ENCODE measurements at places on chromosomes 2 and 18. TPM values are rescaled to one million over a fixed set of nuclear protein-coding genes. Genes with fewer than 3 reads are reported as not detected.

DNA sequence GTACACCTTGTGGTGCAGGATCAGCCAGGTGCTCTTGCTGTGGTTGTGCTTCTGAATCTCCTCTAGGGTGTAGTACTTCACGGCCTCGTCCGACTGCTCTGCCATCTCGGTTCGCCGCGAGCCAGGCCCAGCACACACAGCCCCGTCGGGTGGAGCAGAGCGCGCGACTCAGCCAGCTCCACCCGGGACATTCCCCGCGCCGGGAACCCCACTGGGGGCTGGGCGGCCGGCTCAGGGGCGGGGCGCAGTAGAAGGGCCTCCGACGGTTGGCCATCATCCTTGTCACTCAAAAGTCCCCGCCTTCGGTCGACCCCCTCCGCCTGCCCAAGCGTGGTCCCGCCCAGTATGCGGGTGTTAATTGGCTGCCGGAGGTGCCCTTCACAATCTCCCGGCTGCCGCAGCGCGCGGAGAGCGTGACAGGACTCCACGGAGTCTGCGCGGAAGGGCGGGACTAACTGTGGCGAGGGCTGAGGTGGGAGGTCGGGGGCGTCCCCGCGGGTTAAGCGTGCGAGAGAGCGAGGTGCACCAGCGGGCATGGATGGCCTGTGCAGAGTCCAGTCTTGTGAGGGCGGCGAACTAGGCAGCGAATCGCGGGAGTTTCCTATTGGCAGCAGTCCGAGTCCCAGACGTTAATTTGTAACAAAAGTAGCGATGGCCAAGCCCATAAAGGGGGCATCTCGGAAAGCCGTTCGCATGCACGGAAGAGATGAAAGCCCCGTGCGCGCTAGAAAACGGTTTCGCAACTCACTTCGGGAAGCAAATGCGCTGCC lies at the start of gene CYB5A:
Gene CYB5A, minus strand, starts transcription at position 193 of the 770 bp plus-strand sequence. Its CDS starts 88 bp downstream, at position 105.
- no peaks in the 10 kb centered on the region for H3K36me3 ChIP-seq
- H3K27me3 ChIP-seq: no peaks in the 10 kb centered on the region
- peak within 1 kb of the TSS; percentile 74 for H3K27ac ChIP-seq
- H3K4me1 ChIP-seq: peaks cover 13% of the 10 kb centered on the region
- H3K4me3 ChIP-seq: peak within 1 kb of the TSS; percentile 90
- peak; percentile 97 for DNase-seq

SERPINB13 gene
- not detected for total RNA-seq

- no peak overlapping the region for H3K4me3 ChIP-seq
- H3K36me3 ChIP-seq: no peaks in the 10 kb centered on the region
- H3K27me3 ChIP-seq: no peaks in the 10 kb centered on the region
- no peak for DNase-seq
- no peak overlapping the region for H3K27ac ChIP-seq
Measured at GRCh38 chr2:195610717-195611116, 46.3 kb upstream of the SLC39A10 start.

NT5DC4 gene
- total RNA-seq: not detected

- no peak overlapping the region for H3K4me3 ChIP-seq
- H3K36me3 ChIP-seq: no peaks in the 10 kb centered on the region
- no peak overlapping the region for H3K27ac ChIP-seq
- no peaks in the 10 kb centered on the region for H3K4me1 ChIP-seq
- DNase-seq: no peak
Measured at GRCh38 chr2:55775828-55776227, 82.2 kb upstream of the PNPT1 start.

DNA sequence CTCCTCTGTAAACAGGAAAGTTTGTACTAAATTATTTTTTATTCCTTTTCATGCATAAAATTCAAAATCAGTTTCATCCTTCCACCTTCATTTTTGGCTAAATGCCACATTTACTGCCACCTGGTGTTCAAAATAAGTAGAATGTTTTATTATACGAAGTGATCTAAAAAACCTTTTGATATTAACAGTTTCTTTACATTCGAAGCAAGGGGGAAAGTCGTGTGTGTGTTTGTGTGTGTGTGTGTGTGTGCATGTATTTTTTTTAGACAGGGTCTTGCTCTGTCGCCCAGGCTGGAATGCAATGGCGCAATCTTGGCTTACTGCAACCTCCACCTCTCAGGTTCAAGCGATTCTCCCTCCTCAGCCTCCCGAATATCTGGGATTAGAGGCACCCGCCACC lies 9.0 kb upstream of the SCN9A start:
- DNase-seq: no peak
- no peaks in the 10 kb centered on the region for H3K36me3 ChIP-seq
- H3K27ac ChIP-seq: no peak overlapping the region
- H3K4me1 ChIP-seq: no peaks in the 10 kb centered on the region

DNA sequence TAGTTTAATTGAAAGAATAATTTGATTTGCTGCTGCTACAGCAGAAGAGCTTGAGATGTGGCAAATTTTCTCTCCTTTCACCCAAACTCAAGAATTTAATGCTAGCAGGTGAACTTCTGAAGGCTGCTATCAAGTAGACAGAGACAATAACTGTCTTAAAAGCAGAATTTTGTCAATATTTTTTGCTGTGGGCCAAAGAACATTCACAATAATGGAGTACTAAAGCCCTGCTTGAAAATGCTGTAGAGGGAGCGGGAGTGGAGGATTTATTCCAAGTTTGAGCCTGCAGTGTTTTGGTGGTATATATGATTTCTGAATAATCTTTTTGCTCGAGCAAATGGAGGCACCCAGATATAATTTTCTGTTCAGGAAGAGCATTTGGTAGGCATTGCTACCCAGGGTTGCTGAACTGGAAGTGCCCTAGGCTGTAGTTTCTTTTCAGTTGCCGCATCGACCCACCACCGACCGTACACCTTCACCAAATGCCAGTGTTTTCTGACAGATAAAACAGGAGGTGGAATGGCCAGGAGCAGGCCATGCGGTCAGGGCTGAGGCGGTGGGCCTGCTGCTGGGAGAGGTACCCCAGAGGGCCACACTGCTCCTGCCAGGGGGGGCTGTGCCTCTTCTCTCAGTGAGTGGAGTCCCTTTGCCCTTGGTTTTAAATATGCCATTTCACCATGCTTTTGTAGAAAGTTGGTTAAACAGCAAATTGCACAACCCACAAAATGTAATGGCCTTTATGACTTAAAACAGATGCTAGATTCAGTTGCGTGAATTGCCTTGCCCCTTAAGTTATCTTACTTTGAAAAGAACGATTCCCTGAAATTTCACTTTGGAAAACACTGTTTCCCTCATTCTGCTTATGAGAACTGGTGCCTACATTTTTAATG lies 36.4 kb downstream of the TSHZ1 start:
- H3K27me3 ChIP-seq: no peaks in the 10 kb centered on the region
- peak overlapping the region; percentile 46 for H3K27ac ChIP-seq
- H3K4me1 ChIP-seq: peaks cover 48% of the 10 kb centered on the region
- peak overlapping the region; percentile 19 for H3K4me3 ChIP-seq
- no peak for DNase-seq

DNA sequence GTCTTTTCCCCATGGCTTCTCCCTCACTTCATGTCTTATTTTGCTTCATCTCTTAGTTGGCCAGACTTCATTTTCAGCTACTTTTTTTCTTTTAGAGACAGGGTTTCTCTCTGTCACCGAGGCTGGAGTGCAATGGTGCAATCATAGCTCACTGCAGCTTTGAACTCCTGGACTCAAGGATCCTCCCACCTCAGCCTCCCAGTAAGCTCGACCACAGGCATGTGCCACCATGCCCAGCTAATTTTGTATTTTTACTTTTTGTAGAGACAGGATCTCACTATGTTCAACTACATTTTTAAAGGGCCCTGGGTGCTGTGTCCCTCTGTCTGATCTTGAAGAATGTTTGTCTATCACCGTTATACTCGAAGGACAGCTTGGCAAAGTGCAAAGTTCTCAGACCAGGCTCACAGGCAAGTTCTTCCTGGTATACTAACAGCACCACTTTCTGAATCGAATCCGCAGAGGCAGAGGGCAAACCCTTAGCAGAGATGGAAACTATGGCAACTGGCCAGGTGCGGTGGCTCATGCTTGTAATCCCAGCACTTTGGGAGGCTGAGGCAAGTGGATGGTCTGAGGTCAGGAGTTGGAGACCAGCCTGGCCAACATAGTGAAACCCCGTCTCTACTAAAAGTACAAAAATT lies 60.9 kb downstream of the SOWAHC start:
- no peak overlapping the region for H3K4me3 ChIP-seq
- no peak for DNase-seq
- H3K27ac ChIP-seq: no peak overlapping the region
- no peaks in the 10 kb centered on the region for H3K36me3 ChIP-seq
- H3K27me3 ChIP-seq: no peaks in the 10 kb centered on the region

GRCh38 chr2:28415010-28415409 lies 22.4 kb downstream of the FOSL2 start:
- H3K4me3 ChIP-seq: no peak overlapping the region
- no peaks in the 10 kb centered on the region for H3K27me3 ChIP-seq
- no peak for DNase-seq

GALNT14 gene
- total RNA-seq: not detected

- no peak for DNase-seq
- H3K4me3 ChIP-seq: no peak overlapping the region
- no peaks in the 10 kb centered on the region for H3K36me3 ChIP-seq
- H3K4me1 ChIP-seq: no peaks in the 10 kb centered on the region
- no peak overlapping the region for H3K27ac ChIP-seq
Measured at GRCh38 chr2:227115761-227116160, 48.2 kb downstream of the COL4A4 start.

DNA sequence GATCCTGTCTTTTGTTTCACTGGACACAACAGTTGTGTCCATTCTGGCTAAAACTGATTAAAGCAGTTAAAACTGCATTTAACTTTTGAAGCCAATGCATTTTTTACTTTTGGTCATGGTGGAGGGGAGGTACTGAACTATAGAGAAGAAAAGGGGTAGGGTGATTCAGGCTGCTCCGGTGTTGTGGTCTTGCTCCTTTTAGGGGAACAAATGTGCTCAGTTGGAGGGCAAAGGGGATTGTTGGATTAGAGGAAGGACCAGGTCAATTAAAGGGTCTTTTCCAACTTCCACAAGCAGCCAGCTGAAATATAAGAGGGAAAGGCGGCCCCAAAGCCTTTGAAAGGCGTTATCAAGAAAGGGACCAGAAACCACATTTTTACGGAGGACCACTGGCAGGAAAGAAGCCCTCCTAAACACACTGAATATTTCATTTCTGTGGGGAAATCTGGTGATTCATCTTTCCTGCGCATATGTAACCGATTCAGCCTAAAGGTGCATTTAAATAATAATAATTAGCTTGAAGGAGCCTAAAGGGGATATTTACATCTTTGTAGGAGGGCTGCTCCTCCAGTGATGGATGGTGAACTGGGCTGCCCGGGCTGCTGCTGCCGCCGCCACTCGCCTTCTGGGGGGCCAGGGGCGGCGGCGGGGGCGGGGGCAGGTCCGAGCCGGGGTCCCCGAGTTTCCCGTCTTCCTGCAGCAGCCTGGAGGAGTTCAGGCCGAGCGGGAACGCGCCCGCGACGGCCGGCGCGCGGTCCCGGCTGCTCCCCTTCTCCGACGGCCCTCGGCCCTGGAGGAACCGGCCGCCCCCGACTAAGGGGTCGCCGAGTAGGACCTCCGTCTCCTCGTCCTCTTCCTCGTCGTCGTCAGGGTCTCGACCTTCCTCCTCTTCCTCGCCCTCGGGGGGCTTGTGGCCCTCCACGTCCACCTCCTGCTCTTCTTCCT lies 5.2 kb downstream of the SKOR2 start:
- H3K4me1 ChIP-seq: no peaks in the 10 kb centered on the region
- no peaks in the 10 kb centered on the region for H3K36me3 ChIP-seq
- DNase-seq: no peak
- no peak overlapping the region for H3K4me3 ChIP-seq
- no peak overlapping the region for H3K27ac ChIP-seq
- H3K27me3 ChIP-seq: peaks cover 16% of the 10 kb centered on the region

DNA sequence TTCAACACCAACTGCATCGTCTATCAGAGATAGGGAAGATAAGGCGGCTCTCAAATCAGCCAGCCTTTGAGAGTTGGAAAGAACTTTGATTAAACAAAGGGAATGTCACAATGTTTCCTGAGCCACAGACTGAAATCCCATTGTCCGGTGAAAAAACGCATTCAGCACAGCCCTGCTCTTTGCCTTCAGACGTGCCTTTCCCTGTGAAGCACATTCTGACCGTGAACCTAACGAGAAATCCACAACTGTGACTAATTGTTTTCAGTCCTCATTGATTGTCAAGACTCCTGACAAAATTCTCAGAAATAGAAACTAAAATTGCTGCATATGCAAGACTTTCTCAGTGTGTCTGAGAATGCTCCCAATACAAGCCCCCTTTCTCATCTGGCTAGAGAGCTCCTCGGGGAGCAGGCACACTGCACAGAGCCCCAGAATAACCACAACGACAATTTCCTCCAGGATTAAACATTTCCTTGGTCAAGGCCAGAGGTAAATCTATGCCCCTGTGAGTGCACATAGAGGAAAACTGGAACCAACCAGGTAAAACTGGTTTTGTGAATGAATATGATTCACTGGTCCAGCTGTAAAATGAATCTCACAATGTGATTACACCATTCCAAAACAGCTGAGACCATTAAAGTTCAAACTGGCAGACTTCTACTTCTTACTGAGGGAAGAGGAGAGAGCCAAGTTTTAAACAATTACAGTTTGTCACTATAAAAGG lies 561.9 kb upstream of the ID2 start:
- H3K27me3 ChIP-seq: no peaks in the 10 kb centered on the region
- no peak overlapping the region for H3K4me3 ChIP-seq
- no peak for DNase-seq
- no peaks in the 10 kb centered on the region for H3K36me3 ChIP-seq

- no peak overlapping the region for H3K27ac ChIP-seq
- H3K36me3 ChIP-seq: no peaks in the 10 kb centered on the region
- H3K4me1 ChIP-seq: no peaks in the 10 kb centered on the region
- H3K4me3 ChIP-seq: no peak overlapping the region
- DNase-seq: no peak
Measured at GRCh38 chr2:120469426-120469825, 123.5 kb downstream of the INHBB start.

Data from CD4-positive, alpha-beta memory T cell (primary cell).